ENCODE measurements at places on chromosomes 5 and 9. TPM values are rescaled to one million over a fixed set of nuclear protein-coding genes. Genes with fewer than 3 reads are reported as not detected.

- no peak for DNase-seq
These were observed 271.9 kb downstream of the OSTF1 start for GRCh38 chr9:75360252-75360651.

Gene NR2F1
- 2.7 TPM for total RNA-seq

- DNase-seq: peak; percentile 56
These were observed 655 bp upstream of the RAI14 start for GRCh38 chr5:34655354-34655991.

- DNase-seq: no peak
These were observed 76.2 kb upstream of the ANKRD55 start for GRCh38 chr5:56309262-56309826.

GRCh38 chr5:124908581-124909451, 162.4 kb upstream of the ZNF608 start:
- DNase-seq: peak; percentile 60

Gene KCNV2
- total RNA-seq: not detected

GRCh38 chr5:66596636-66597182, 516 bp downstream of the MAST4 start:
- DNase-seq: no peak

- DNase-seq: no peak
These were observed 102.7 kb downstream of the FOCAD start for GRCh38 chr9:20786807-20787206.

GRCh38 chr5:80284720-80285119, 28.9 kb upstream of the SERINC5 start:
- DNase-seq: no peak

- DNase-seq: no peak
These were observed 247.5 kb downstream of the GABRB2 start for GRCh38 chr5:161299053-161299452.

Gene LCN10
- 2.4 TPM for total RNA-seq

GRCh38 chr5:94613583-94613982, 4.8 kb downstream of the KIAA0825 start:
- no peak for DNase-seq

DNA sequence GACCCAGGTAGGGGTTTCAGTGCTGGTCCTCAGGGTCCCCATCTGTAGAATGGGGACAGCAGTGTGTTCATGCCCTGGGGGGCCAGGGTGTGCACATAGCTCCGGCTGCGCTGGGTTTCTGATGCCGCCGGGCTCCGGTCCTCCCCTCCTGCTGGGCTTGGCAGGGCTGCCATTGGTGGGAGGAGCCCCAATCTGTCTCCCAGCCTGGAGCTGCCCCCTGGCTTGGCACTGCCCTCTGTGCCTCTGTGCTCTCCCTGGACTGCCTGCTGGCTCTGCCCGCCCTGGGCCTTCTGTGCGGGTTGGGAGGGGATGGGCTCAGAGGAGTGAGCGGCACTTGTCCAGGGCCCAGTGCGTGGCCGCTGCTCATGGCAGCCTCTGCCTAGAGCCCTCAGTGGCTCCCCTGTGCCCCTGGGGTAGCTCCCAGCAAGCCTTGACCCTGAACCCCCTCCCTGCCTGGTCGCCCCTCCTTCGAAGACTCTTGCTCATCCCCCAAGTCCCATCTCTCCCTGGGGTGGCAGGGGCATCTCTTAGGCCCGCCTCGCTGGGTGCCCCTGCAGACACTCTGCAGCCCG, 35.7 kb downstream of the RXRA start:
- no peak for DNase-seq

DNA sequence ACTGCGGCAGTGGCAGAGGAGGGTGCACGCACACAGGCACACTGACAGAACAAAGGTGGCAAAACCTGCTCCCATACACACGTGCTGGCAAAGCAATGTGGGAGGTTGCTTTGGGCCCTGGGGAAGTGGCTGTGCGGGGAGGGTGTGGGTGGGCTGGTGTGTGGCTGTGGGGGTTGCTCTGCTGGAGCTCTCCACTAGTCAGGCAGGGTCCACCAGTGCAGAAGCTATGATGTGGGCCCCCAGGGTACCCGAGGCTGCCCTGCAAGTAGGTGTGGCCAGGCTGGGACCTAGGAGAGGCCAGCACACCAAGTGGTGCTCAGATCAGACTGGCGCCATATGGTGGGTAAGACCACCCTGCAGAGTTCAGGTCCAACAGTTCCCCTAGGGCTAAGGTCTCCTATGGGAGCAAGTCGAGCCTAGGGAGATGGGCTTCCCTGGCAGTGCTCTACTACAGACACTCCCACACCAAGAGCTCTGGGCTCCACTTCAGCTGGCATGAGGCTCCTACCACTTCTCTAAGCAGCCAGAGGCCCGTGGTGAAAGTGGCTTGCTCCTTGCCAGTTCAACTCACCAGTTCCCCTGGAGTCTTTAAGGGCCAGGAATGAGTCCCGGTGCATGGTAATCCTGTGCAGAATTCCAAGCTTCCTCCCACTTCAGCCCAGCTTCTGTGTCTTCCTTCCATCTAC, 46.2 kb upstream of the IFNE start:
- no peak for DNase-seq

Gene LNPEP
- 32.2 TPM for total RNA-seq

GRCh38 chr9:116491219-116491618, 195.9 kb upstream of the TRIM32 start:
- DNase-seq: no peak

Gene LPAR1
- total RNA-seq: 28.0 TPM
